ENCODE measurements at places on chromosomes 11 and 22.

DNA sequence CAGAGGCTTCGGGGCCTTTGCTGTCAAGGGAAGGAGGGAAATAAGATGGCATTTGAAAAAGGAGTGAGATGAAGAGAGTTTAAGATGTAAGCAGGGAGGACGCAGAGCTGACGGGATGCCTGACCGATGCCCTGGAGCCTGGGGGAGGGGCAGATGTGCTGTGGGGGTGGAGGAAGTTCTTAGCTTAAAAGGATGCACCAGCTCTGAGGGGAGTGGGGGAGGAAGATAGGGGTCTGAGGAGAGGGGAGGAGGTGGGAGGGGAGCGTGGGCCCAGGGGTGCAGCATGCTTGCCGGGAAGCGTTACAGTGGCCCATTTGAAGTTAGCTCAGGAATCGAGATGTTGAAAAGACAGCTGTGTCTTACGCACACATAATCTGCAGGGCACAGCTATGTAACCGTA lies 56.3 kb downstream of the RPS6KA4 start:
- DNase-seq, result no peak

- DNase-seq, result no peak
Measured at GRCh38 chr11:82936261-82936660, 34.7 kb downstream of the DDIAS start.

GRCh38 chr11:1571760-1572196 lies 293 bp downstream of the DUSP8 start:
- no peak for DNase-seq

GRCh38 chr11:106331176-106331575 lies 253.7 kb downstream of the AASDHPPT start:
- no peak for DNase-seq

DNA sequence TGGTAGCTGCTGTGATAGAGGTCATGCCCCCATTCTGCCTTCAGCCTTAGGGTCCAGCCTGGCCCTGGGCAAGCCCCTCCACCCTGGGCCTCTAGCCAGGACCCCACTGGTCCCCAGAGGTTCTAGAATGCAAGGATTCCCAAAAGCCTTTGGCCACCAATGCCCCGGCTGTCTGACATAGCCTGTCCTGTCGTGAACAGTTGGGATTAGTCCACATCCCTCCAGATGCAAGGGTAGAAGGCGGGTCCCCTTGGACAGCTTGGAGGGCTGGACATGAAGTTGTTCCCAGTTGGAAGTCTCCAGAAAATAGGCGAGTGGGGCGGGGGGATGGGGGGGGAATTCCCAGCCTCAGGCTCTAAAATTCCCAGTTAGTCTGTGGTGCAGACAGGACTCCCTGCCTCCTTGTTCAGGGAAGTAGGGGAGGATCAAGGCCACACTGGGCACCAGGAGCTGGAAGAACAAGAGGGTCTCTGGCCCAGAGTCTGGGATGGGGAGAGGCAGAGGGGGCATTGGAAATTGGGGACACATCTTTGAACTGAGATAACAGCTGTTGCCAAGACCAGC lies 5.2 kb upstream of the ADORA2A start:
- no peak for DNase-seq

DNA sequence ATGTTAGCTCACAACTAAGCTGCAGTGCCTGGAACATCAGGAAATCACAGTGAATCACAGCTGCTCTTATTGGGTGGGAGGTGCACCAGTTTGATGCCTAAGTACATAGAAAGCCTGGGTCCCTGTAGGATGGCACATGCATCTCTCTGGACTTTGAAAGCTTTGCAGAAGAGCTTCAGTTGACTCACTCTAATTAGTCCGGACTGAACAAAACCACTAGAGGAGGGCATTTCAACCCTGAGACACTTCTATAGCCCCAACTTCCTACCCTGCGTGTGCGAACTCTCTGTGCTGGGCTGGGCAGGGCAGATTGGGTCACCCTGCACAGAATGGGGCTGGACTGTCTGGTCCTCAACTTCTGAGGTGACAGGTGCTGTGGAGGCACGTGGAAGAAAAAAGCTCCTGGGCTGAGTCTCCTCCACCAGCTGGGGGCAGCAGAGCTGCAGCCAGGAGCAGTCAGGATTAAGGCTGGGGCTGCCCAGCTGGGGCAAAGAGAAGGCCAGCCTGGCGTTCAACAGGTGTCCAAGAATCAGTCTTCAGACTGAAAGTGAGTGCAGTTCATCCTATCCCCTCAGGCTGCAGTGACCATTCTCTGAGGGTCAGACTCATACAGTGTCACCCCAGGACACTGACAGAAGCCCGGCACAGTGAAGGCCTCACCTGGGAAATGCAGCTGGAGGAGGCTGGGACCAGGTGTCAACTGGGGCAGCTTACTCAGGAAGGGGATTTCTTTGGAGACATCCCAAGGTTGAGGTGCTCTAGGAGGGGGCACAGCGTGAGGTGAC lies 22.1 kb downstream of the GGTLC2 start:
- peak; percentile 1 for DNase-seq

All from NCI-H345 (cell line).